ENCODE measurements at places on chromosomes 11 and 22.

- H3K27ac ChIP-seq: no peak overlapping the region
- H3K27me3 ChIP-seq: no peaks in the 10 kb centered on the region
- H3K36me3 ChIP-seq: no peaks in the 10 kb centered on the region
Observed at GRCh38 chr11:133753150-133753549, 92.2 kb downstream of the SPATA19 start.

DNA sequence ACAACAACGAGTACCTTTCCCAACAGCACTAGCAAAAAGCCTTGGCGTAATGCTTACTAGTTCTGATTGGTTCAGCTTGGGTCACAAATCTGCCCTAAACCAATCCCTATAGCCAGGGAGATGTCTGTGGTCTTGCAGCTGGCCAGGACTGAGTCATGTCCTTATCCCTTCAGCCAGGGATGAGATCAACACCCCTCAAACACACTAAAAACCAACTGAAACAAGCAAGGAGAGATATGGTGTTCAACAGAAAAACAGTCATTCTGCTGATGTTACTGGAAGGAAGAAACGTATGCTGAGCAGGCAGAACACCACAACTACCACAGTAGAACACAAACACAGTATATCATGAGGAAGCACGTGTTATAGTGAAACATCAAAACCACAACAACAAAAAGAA lies 375.6 kb downstream of the LARGE1 start:
- no peak overlapping the region for H3K27ac ChIP-seq
- H3K36me3 ChIP-seq: no peaks in the 10 kb centered on the region
- H3K27me3 ChIP-seq: no peaks in the 10 kb centered on the region
- H3K4me3 ChIP-seq: no peak overlapping the region
- no peak for DNase-seq
- H3K4me1 ChIP-seq: no peaks in the 10 kb centered on the region

DNA sequence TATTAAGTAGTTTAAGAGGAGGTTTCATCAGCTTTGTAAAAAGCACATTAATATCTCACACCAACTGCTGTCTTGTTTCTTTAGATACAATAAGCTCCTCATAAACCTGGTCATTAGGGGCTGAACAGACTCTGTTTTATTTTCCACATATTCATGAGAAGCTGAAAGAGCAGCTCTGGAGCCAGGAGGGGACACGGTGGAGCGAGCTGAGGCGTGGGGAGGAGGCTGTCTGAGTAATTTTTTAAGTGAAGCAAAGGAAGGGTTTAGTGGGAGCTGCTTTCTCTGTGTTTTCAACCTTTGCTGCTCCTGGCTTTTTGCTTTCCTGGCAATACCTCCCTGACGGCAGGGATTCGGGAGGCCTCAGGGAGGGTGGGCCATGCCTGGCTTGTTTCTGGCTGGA lies 67.0 kb upstream of the EIF3D start:
- H3K36me3 ChIP-seq: no peaks in the 10 kb centered on the region
- H3K27me3 ChIP-seq: peaks cover 4% of the 10 kb centered on the region
- H3K4me1 ChIP-seq: no peaks in the 10 kb centered on the region
- H3K4me3 ChIP-seq: no peak overlapping the region

- H3K27ac ChIP-seq: no peak overlapping the region
- no peaks in the 10 kb centered on the region for H3K36me3 ChIP-seq
- H3K4me3 ChIP-seq: no peak overlapping the region
Observed at GRCh38 chr22:19874307-19875060, 19.8 kb upstream of the GNB1L start.

GRCh38 chr22:26679003-26679629 lies 21.7 kb downstream of the MIAT start:
- H3K4me1 ChIP-seq: peaks cover 5% of the 10 kb centered on the region
- H3K36me3 ChIP-seq: 0 out of 2 replicates have a peak, but pooled peaks cover 6% of the 10 kb centered on the region
- no peak overlapping the region for H3K4me3 ChIP-seq
- no peak overlapping the region for H3K27ac ChIP-seq

- no peaks in the 10 kb centered on the region for H3K36me3 ChIP-seq
- peaks cover 18% of the 10 kb centered on the region for H3K4me1 ChIP-seq
- no peak overlapping the region for H3K27ac ChIP-seq
- DNase-seq: no peak
- no peaks in the 10 kb centered on the region for H3K27me3 ChIP-seq
- no peak overlapping the region for H3K4me3 ChIP-seq
Observed at GRCh38 chr11:75504501-75504900, 21.2 kb downstream of the GDPD5 start.

- DNase-seq: no peak
- H3K36me3 ChIP-seq: no peaks in the 10 kb centered on the region
- peaks cover 8% of the 10 kb centered on the region for H3K4me1 ChIP-seq
- H3K27me3 ChIP-seq: no peaks in the 10 kb centered on the region
- H3K27ac ChIP-seq: no peak overlapping the region
Observed at GRCh38 chr11:12094872-12095800, 15.3 kb upstream of the MICAL2 start.
